Stimulated activated CD8-positive, alpha-beta memory T cell treated with anti-CD3 and anti-CD28 coated beads, Interleukin-7, amount 100 ng/mL, for 48 hours (primary cell): ENCODE measurements at places on chromosomes 1 and 21.

- no peak for DNase-seq
Measured at GRCh38 chr1:202056644-202057334, 46.4 kb downstream of the ELF3 start.

DNA sequence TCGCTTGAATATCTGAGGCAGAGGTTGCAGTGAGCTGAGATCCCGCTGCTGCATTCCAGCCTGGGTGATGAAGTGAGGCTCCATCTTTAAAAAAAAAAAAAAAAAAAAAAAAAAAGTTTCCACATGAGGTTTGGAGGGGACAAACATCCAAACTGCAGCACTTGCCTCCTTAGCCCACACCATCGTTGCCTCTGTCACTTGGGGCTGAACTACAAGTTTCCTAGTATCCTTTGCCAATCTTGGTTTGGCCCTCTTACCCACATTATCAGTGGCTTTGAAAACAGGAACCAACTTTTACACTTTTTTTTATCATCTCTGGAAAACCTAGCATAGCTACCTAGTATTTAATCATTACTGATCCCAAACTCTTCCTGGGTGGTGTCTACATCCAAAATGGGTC lies 59.2 kb downstream of the CLSTN1 start:
- no peak for DNase-seq

DNA sequence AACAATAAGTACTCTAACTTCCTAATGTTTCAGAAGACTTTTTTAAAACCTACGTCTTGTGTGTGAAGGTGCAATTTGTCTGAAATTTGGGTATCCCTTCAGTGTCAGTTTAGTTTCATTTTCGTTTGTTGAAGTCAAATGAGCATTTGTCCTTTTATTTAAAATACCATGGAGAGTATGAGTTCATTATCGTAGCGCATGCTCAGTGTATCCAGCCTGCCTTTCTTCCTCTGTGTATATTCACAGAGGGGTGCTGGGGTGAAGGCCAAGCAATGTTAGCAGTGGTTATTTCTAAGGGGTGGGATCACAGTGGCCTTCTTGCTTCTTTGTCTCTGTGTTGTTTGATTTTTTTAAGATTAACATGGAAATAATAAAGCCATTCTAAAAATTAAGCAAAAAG lies 43.2 kb downstream of the CNN3 start:
- DNase-seq: no peak

- no peak for DNase-seq
Measured at GRCh38 chr1:184686540-184686939, 68.1 kb downstream of the EDEM3 start.

GRCh38 chr1:22287946-22288520 lies 145.1 kb upstream of the WNT4 start:
- no peak for DNase-seq

DNA sequence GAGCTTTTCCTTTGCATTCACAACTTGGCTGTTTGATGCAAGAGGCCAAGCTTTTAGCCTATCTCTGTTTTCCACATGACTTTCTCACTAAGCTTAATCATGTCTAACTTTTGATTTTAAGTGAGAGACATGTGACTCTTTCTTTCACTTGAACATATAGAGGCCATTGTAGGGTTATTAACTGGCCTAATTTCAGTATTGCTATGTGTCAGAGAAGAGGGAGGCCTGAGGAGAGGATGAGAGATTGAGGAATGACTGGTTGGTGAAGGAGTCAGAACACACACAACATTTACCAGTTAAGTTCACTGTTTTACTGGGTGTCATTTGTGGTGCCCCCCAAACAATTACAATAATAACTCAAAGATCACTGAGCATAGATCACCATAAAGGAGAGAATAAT lies 193.5 kb downstream of the CYYR1 start:
- no peak for DNase-seq

DNA sequence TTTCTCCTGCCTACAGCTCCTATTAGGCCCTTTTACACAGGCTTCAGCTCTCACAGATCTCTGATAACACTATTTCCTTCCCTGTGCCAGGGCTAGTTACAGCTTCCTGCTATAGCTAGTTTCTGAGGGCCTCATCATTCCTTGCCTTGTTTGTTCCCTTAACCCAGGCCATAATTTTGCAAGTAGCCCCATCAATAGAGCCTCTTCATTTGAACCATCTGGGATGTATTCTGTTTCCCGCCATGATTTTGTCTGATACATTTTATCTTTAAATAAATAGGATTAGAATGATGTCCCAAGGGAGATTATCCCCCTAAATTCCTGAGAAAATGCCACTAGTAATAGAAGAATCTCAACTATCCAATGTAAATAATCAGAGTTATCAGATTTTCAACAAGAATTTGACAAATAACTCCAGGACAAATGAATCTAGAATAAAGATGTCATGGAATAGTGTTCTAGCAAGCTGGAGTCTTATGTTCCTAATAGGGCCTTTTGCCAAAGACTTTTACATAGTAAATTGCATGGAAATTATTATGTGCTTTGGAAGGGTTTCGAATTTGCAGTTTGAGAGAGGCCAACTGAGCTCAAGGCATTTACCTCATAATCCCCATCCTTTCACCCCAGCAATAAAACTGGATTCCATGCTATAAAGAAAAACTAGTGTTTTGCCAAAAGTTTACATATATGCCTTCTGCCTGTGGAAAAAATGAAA lies 16.1 kb downstream of the IFT25 start:
- DNase-seq: no peak
